ENCODE measurements at places on chromosomes 4 and X.

- no peak for DNase-seq
These were observed 17.3 kb downstream of the FGFRL1 start for GRCh38 chr4:1028574-1029220.

GRCh38 chr4:8188743-8189550 lies 10.1 kb upstream of the SH3TC1 start:
- DNase-seq: no peak

DNA sequence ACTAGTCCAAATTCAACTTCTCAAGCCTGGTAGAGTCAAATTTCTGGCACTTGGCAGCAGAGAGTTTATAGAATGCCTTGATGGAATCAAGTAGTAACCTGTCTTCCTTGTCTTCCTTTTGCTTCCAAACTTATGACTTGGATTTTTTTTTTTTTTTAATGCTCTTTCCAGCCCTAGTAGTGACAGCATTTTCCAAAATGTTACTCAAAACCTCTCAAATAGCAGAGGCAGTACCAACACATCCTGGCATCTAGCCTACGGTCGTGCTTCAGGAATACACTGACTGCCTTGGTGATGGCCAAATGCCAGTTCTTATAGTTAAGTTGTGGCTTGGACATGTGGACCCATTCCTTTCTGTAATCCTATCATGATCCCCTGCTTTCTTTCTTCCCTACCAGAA lies 46.0 kb downstream of the GALNT7 start:
- DNase-seq: no peak

DNA sequence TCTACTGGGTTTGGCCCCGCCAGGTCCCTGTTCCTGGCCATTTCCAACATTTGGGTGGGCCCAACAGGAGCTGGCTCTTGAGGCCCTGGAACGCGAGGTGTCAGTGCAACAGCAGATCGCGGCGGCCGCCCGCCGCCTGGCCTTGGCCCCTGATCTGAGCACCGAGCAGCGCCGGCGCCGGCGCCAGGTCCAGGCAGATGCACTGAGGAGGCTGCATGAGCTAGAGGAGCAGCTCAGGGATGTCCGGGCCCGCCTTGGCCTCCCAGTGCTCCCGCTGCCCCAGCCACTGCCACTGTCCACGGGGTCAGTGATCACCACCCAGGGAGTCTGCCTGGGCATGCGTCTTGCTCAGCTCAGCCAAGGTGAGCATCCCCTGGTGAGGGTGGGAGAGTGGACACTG lies 5.5 kb downstream of the CCDC120 start:
- DNase-seq: no peak

- DNase-seq: peak; percentile 53
These were observed 11.2 kb upstream of the BCOR start for GRCh38 chrX:40108959-40109287.

DNA sequence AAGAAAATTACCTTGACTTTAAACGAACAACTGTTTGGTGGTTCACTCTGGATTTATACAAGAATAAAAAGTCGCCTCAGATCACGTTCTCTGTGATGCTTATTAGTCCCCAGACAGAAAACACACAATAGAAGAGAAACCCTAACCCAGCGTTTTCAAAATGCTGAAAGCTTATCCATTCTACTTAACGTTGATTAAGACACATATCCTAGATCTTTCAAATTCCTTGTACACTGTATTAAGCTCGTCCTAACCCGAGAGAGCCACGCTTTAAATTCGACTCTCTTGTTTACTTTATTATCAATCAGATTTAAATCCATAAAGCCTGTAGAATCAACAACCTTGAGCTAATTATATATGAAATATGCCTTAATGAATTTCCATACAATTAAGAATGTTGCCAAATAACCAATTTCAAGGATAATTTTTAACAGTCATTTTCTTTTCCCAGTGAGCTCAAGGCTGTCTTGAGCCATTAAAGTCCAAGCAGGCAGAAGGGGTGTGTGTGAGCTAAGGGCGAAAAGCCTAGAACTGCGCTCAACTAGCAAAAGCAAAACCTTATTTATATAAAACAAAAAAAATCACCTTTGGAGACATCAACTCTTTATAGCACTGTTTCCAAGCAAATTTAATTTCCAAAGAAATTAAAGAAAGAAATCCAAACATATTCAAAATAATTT lies 981 bp upstream of the PITX2 start:
- no peak for DNase-seq

DNA sequence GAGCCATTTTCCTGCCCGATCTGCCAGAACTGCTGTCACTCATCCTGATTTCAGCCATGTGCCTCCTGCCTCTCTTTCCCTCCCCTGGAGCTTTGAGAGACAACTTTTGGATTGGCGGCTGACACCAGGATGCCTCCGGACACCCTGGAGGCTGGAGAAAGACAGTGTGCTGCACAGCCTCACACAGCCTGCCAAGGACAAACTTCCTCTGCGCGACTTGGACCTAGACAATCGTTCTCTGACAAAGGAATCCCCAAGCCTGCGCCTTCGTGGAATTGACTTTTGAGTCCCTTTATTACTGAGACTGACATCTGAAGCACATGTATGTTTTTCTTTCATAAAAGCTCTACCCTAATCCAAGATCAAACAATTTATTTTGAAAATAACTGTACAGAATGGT lies 10.8 kb upstream of the LDB2 start:
- no peak for DNase-seq

DNA sequence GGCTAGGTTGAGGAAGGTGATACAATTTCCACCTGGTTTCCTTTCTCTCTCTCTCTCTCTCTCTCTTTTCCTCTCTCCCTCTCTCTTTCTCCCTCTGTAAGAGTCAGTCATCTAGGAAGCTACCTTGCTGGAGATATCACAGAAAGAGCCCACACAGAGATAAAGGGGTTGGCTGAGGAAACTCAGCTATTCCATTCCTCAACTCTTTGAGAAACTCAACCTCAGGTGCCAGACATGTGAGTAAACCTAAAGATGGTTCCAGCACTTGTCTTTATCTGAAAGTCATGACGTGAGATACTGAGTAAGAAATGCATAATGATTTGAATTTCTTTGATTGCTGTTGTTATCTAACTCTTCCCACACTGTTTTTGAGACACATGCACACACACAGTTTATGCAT lies 564.0 kb downstream of the SPOCK3 start:
- no peak for DNase-seq

DNA sequence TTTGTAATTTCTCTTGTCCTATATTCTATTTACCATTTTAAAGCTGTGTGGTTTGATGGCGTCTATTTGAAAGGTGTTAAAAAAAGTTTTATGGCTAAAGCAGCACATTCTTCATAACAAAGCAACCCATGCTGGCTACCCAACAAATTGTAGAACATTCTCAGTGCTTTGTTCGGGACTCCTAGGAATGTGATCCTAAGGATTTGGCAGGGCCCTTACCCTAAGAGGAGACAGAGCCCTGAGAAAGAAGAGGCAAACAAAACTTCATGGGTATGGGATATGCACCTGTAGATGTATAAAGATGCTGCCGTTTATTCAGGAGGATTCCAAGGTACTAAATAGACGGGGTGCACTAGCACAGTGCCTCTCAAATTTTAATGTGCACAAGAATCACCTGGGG lies 370.8 kb upstream of the DIPK2B start:
- no peak for DNase-seq

DNA sequence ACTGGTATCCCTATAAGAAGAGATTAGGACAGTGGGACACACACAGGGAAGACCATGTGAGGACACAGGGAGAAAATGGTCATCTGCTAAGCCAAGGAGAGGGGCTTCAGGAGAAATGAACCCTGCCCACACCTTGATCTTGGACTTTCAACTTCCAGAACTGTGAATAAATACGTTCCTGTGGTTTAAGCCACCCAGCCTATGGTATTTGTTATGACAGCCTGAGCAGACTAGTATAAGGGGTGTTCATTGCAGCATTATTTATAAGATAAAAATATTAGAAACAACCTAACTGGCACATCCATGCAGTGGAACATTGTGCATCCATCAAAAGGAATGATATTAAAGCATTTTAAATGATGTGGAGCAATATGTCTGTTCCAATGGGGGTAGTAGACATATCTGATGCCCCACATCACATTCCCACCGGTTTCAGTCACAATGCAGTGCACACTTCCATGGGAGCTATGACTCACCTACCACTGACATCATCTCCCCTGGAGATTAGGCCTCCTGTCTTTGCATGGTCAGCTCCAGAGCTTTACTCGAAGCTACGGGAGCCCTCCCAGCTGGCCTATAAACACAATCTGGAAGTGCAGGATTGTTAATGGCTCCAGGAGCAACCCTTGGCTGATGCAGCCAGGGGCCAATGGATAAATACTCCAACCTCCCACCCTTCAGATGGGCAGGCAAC lies 38.9 kb upstream of the MAMLD1 start:
- no peak for DNase-seq

GRCh38 chr4:36189511-36190226 lies 54.6 kb downstream of the ARAP2 start:
- no peak for DNase-seq

DNA sequence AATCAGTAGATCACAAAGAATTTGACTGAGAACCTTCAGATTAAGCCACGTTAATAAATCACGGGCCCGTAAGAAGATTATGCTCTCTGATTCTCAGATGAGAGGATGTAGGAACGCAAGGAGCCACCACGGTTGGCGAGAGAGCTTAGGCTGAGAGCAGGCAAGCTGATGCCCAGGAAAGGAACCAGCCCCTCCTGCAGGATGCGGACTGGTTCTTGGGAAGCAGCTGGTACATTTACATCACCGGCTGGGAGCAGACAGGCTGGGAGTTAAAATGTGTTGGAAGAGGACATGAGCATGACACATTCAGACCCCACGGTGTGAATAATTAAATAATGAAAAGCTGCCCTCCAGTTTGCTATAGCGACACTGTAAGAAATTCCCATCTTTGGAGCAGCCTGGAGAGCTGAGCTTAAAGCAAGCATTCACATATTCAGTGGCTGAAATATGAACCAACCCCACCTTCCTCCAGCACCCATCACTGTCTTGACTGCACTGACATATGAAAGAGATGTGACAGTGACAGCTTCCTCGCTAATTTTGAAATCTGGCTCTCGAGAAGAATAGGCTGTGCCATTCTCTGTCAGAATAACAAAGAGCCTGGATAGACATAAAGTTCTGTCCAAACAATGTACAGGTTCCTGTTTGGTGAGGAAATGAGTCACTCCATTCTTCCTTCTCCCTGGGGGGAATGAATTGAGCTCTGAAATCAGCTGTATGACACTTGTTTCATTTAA lies 33.1 kb downstream of the LNX1 start:
- DNase-seq: no peak
